ENCODE measurements at places on chromosomes 13 and 19. TPM values are rescaled to one million over a fixed set of nuclear protein-coding genes. Genes with fewer than 3 reads are reported as not detected.

Gene FGF22
- total RNA-seq, result 1.5 TPM

Gene DOCK6
- total RNA-seq, result 82.4 TPM

Gene STX10
- 149 TPM for total RNA-seq

Gene SCN1B
- total RNA-seq, result 6.6 TPM

Gene COL5A3
- 0.15 TPM for total RNA-seq

Gene CCNE1
- 29.3 TPM for total RNA-seq

Gene ZNF549
- not detected for total RNA-seq

Gene ZNF808
- 15.4 TPM for total RNA-seq

Gene CEBPG
- 51.1 TPM for total RNA-seq

Gene SPRED3
- total RNA-seq, result 3.4 TPM

Gene ZNF615
- total RNA-seq, result 1.6 TPM

Gene GIPC3
- total RNA-seq, result not detected

Gene CATSPERD
- total RNA-seq, result not detected

Gene PRR19
- 0.93 TPM for total RNA-seq

Gene DMKN
- 246 TPM for total RNA-seq

All from HCT116 (cell line).